ENCODE measurements at places on chromosomes 4 and X.

DNA sequence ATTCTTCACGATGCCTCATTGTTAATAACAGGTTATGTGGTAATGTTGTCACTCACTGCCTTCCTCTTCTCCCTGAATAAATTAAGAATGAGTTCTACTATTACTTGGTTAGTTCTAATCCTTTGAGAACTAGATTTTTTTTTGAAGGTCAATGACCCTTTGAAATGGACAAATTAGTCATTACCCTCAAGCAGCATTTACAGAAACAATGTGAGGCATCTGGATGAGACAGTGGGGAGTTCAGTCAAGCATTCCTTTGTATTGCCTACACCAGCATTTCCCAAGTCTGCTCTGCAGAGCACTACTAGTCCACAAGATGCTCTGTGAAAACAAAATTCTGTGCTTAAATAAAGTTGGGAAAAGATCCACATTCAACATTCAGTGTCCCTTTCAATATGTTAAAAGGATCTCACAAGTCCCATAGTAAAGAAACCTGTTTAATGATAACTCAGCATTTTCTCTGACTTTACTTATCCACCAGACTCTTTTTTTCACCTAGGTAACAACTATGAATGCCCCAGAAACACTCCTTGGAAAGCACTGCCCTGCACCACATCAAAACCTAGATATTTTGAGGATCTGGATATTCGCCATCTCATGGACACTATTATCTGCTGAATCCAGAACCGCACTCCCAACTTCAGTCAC lies 60.6 kb downstream of the CHRDL1 start:
- no peak for DNase-seq
- no peaks in the 10 kb centered on the region for H3K27me3 ChIP-seq
- no peaks in the 10 kb centered on the region for H3K36me3 ChIP-seq
- H3K27ac ChIP-seq: no peak overlapping the region
- H3K4me1 ChIP-seq: no peaks in the 10 kb centered on the region
- no peak overlapping the region for H3K4me3 ChIP-seq

GRCh38 chrX:74520291-74520690 lies 94.1 kb downstream of the RLIM start:
- no peak overlapping the region for H3K4me3 ChIP-seq
- no peaks in the 10 kb centered on the region for H3K4me1 ChIP-seq
- DNase-seq: no peak
- no peak overlapping the region for H3K27ac ChIP-seq

GRCh38 chr4:119100655-119101054 lies 35.0 kb upstream of the MYOZ2 start:
- DNase-seq: no peak
- H3K36me3 ChIP-seq: no peaks in the 10 kb centered on the region
- H3K27me3 ChIP-seq: no peaks in the 10 kb centered on the region
- H3K4me3 ChIP-seq: no peak overlapping the region

GRCh38 chr4:88442689-88443191 lies 14.2 kb upstream of the HERC5 start:
- H3K4me1 ChIP-seq: no peaks in the 10 kb centered on the region
- no peak for DNase-seq
- no peaks in the 10 kb centered on the region for H3K36me3 ChIP-seq
- no peak overlapping the region for H3K4me3 ChIP-seq
- H3K27ac ChIP-seq: no peak overlapping the region

DNA sequence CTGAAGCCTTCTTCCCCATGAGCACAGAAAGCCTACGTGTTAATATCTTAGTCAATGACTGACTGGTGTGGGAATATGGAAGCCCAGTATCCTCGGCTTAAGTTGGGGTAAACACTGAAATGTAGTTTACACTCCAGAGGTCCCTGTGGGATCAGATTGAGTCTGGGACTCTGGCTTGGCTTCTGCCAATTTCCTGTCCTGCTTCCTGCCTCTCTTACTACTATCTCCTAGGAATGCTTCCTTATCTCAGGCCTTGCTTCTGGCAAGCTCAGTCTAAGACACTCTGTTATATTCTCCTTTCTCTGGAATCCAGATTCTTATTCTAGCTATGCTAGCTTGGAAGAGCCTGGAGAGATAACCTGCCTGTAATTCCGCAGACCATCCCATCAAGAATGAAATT lies 174.0 kb upstream of the LDB2 start:
- H3K27me3 ChIP-seq: no peaks in the 10 kb centered on the region
- H3K27ac ChIP-seq: no peak overlapping the region
- DNase-seq: no peak
- no peak overlapping the region for H3K4me3 ChIP-seq

GRCh38 chr4:48851651-48852050 lies 20.8 kb downstream of the OCIAD1 start:
- H3K27ac ChIP-seq: no peak overlapping the region
- no peaks in the 10 kb centered on the region for H3K4me1 ChIP-seq
- no peak overlapping the region for H3K4me3 ChIP-seq
- peaks cover 49% of the 10 kb centered on the region for H3K36me3 ChIP-seq

DNA sequence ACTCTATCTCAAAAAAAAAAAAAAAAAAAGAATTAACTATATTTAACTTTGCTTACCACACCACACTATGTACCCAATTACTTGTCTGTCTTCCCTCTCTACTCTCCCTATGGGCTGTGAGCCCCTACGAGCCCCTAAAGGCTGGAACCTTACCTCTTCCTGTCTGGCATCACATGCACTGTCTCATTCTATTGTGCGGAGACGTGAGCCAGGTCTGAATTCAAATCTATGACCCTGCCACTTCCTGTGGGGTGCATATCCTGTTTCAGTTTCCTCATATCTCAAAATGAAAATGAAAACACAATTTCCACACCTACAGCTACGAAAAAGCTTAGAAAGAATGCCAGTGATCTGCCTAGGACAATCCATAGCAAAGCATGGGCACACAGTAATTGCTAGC lies 42.9 kb upstream of the HS3ST1 start:
- no peak overlapping the region for H3K27ac ChIP-seq
- no peaks in the 10 kb centered on the region for H3K27me3 ChIP-seq
- no peaks in the 10 kb centered on the region for H3K4me1 ChIP-seq
- H3K4me3 ChIP-seq: no peak overlapping the region

DNA sequence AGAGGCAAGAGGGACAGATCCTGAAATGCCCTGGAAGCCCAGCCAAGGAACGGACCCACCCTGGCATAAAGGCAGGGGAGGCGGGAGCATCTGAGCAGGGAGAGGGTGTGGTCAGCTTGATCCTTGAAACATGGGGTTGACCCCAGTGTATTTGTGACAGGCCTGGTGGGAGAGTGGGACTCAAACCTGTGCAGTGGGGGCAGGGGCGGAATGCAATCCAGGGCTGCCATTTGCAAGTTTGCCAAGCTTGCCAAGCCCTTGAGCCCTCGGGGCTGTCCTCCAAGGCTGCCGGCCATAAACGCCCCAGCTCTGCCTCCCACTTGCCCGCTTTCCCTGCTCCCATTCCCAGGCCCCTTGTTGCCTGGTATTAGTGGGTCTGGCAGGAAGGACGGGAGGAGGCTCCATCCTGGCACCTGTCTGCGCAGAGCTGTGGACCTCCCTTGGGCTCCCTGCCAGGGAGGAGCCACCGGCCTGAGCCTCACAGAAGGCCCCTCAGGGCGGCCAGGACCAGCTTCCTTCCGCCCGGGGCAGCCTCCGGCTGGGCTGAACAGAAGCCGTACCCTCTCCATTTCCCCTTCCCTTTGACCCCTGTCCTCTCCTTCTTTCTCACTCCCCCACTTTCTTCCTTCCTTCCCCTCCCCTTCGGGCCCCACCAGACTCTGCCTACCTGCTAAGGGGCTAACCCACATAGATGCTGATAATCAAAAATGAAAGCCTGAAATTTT lies 661 bp downstream of the S100P start:
- no peak for DNase-seq
- peaks cover 7% of the 10 kb centered on the region for H3K4me1 ChIP-seq
- no peaks in the 10 kb centered on the region for H3K36me3 ChIP-seq
- no peaks in the 10 kb centered on the region for H3K27me3 ChIP-seq

GRCh38 chrX:136204571-136204970 lies 46.6 kb downstream of the MAP7D3 start:
- peaks cover 14% of the 10 kb centered on the region for H3K4me1 ChIP-seq
- peaks cover 28% of the 10 kb centered on the region for H3K36me3 ChIP-seq
- H3K27ac ChIP-seq: peak overlapping the region; percentile 45
- no peak overlapping the region for H3K4me3 ChIP-seq
- no peaks in the 10 kb centered on the region for H3K27me3 ChIP-seq

DNA sequence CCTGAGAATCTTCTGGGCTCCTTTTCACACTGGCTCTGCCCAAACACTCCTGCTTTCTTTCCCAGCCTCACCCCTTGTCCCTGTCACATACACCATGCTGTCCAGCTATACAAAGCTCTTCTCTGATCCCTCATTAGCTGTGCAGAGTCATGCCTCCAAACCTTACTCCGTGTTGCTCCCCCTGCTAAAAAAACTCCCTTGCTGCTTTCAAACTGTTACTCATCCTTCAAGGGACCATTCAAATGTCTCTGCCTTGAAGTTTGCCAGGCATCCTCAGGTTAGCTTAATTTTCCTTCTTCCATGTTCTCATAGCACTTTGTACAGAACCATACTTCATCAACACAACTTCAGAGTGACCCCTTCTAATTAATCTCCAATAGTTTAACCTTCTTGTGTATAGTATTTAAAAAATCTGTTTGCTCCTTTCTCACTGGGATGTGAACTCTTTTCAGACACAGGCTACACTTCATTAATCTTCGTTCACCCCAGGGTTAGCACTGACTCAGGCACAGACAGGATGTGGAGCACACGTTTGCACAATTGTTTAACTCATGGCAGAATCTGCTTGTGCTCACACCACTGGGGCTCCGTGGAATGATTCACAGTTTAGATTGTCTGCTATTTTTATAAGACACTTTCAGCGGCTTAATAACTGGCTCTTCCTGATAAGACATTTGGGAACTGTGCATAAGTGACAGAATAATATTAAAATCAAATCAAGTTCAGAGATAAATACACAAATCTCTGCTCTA lies 21.4 kb upstream of the SEL1L3 start:
- H3K27ac ChIP-seq: no peak overlapping the region
- no peaks in the 10 kb centered on the region for H3K27me3 ChIP-seq
- no peak for DNase-seq
- H3K36me3 ChIP-seq: no peaks in the 10 kb centered on the region

DNA sequence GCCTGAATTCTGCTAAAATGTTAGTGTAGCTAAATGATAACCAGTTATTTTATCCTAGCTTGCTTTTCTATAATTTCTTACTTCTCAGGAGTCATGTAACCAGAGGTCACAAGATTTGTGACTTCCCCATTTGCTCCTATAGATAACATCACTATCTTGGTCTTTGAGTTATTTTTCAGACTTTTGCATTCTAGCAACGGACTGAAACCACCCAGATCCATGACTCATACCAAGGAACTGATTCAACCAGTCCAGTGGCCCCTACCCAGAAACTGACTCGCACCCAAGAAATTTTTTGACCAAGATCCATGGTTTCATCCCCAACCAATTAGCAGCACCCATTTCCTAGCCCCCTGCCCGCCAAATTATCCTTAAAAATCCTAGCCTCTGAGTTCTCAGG lies 50.0 kb downstream of the IQCM start:
- H3K27ac ChIP-seq: no peak overlapping the region
- no peak overlapping the region for H3K4me3 ChIP-seq
- no peaks in the 10 kb centered on the region for H3K36me3 ChIP-seq
- H3K27me3 ChIP-seq: no peaks in the 10 kb centered on the region

DNA sequence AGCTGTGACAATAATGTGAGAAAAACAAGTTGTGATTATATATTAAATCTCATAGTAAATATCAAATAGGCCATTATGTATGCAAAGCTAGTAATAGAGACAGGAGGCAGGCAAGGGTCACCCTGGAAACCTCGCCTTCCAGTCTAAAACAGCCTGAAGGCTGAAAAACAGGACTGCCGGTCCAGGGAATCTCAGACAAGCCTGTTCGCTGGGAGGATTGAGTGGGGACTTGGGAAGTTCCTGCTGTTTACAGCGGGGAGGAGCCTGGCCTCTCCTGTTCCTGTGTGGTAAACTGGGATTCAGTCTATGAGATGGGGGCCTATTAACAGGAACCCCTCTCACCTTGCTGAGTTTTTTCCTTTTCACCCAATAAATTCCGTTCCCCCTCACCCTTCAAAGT lies 2317.3 kb downstream of the PCDH7 start:
- no peaks in the 10 kb centered on the region for H3K36me3 ChIP-seq
- no peaks in the 10 kb centered on the region for H3K27me3 ChIP-seq
- H3K4me1 ChIP-seq: no peaks in the 10 kb centered on the region
- H3K27ac ChIP-seq: no peak overlapping the region
- H3K4me3 ChIP-seq: no peak overlapping the region

DNA sequence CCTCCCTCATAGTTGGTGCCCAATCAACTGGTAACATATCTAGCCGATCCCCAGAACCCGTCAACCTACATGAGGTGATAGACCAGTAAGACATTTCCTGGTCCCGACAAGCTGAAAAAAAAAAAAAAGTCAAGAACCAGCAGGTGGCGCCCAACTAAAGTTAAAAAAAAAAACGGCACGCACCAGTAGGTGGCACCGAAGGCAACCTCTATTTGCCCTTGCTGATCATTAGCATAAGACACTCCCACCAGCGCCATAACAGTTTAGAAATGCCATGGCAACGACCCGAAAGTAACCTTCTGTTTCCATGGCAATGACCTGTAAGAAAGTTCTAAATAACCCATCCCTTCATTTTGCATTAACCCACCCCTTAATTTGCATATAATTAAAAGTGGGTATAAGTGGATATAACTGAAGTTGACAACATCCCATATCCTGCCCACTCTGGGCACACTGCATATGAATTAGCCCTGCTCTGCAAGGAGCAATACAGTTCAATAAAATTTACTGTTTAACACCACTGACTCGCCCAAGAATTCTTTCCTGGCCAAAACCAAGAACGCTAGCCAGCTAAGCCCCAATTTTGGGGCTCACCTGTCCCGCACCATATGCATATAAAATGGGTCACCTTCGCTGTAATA lies 83.9 kb upstream of the SPANXB1 start:
- no peak overlapping the region for H3K4me3 ChIP-seq
- no peak overlapping the region for H3K27ac ChIP-seq
- H3K36me3 ChIP-seq: no peaks in the 10 kb centered on the region

DNA sequence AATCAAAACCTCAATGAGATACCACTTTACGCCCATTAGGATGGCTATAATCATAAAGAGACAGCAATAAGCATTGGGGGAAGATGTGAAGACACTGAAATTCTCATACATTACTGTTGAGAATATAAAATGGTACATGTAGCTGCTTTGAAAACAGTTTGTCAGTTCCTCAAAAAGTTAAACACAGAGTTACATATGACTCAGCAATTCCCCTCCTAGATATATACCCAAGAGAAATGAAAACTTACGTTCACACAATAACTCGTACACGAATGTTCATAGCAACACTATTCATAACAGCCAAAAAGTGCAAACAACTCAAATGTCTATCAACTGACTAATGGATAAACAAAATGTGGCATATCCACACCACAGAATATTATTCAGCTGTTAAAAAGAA lies 36.6 kb downstream of the PHF8 start:
- H3K4me3 ChIP-seq: no peak overlapping the region
- H3K27ac ChIP-seq: no peak overlapping the region
- H3K27me3 ChIP-seq: no peaks in the 10 kb centered on the region
- DNase-seq: no peak

GRCh38 chrX:11600578-11600977 lies 65.1 kb downstream of the ARHGAP6 start:
- no peak overlapping the region for H3K27ac ChIP-seq
- no peaks in the 10 kb centered on the region for H3K4me1 ChIP-seq
- no peak overlapping the region for H3K4me3 ChIP-seq
- no peak for DNase-seq
- no peaks in the 10 kb centered on the region for H3K36me3 ChIP-seq

Data from ascending aorta (tissue), 2 donors.